ENCODE measurements at places on chromosomes 2 and 18.
A peak's percentile ranks its signal among the peaks of the same experiment; 100 is the strongest.

DNA sequence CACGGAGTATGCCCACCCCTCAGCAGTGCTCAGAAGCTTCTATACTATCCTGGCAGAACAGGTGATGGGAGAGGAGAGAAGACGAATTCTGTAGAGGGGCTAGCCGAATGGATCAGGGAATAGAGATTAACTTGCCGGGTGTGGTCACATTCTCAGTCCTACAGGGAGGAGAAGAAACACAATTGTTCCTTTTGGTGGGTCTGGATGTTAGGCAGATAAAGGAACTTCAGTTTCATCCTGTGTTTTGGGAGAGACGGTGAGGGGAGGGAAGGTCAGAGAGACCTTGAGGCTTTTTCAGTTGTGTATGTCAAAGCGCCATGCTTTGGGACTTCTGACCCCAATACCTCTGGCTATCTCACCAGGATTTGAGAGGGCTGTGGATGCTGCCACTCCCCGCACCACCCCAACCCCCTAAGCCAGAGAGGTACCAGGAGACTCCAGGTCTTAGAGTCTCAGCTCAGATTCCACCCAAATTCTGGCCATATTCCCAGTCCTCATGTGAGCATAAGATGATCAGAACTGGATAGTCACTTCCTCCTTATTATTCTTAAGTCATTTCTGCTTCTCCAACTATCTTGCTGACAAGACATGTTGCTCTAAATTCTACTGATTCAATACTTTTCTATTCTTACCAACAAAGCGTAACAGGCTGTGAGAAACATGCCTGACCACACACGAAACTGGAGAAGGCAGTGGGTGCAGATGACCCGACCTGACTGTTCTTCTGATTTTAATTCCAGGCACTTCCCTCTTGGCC is 2.3 kb upstream of the TMEM37 start:
- no peak for DNase-seq

DNA sequence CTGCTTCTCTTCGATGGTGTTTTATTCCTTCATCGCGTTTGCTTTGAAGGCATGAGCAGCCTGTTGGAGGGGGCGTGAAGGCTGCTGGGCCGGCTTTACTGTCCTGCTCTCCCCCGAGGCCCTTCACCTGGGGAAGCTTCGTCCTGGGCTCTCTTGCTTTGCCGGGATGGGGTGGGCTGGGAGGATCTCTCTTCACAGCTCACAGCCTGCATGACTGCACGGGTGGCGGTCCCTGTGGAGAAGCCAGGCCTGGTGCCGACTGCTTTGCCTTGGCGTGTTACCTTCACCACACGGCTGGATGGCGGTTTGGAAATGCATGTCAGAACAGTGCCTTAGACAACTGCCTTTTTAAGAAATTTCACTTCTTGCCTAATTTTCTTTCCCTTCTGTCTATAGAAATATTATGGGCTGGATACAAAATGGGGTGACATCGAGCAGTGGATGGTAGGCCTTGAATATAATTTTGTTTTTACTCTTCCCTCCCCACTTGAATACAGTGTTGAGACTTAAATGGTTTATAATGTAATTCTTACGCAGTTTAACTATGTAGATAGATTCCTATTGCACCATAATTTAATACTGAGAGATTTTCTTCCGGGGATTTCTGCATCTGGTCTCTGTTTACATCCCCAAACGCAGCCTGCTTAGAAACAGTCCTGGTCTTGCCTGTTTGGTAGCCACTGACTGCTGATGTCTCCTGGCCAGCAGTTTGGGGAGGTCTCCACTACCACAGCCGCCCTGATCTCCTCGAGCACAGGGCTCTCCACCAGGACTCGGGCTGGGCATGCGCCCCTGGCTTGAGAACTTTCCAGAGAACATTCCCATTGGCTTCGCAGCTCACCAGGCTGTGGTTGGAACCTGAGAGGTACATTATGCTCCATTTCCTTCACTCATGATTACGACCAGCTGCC is 81.0 kb upstream of the RBM44 start:
- DNase-seq, result no peak

GRCh38 chr2:240960971-240961876 is 37.2 kb upstream of the SNED1 start:
- DNase-seq, result peak; percentile 21

DNA sequence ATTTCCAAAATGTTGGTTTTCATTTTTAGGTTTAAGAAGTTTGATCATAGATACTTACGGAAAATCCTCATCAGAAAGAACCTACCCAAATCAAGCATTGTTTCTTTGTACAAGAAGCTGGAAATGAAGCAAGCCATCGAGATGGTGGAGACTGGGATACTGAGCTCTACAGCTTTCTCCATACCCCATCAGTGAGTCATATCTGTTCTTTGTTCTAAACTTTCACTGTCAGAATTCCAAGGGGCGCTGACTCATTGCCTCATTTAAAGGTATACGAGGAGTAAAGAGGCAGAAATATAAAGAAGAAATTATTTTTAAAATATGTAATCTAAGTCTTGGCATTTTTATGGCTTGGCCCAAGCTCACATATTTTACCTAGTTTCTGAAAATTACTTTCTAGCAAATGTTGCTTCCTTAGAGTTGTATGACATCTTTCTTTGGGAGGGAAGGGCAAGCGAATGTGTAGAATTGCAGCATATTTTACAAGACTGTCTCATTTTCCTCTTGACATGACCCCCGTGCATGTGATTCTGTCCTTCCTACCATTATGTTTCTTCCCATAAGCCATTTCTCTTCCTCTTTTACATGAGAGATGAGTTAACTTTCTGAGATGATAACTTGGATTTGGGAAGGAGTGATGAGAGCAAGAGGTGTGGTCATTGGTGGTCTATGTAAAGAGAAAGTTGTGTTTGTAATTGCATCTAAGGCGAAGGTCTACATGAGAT is 41.2 kb downstream of the SLC9A4 start:
- no peak for DNase-seq

DNA sequence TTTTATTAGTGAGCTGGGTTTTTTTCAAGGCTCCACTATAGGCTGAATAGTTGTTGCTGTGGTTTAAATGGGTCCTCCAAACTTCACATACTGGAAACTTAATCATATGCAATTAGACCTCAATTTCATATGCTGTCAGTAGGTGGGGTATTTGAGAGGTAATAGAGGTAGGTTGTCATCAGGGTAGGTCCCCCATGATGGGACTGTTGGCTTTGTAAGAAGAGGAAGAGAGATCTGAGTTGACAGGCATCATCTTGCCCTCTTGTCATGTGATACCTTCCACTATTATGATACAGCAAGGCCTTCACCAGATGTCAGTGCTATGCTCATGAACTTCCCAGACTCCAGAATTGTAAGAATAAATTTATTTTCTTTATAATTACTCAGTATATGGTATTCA is 819.4 kb downstream of the LRP1B start:
- DNase-seq, result peak; percentile 5

GRCh38 chr18:7766817-7767216 is 199.7 kb downstream of the PTPRM start:
- DNase-seq, result no peak

- no peak for DNase-seq
Measured at GRCh38 chr2:237501892-237502513, 15.0 kb downstream of the MLPH start.

DNA sequence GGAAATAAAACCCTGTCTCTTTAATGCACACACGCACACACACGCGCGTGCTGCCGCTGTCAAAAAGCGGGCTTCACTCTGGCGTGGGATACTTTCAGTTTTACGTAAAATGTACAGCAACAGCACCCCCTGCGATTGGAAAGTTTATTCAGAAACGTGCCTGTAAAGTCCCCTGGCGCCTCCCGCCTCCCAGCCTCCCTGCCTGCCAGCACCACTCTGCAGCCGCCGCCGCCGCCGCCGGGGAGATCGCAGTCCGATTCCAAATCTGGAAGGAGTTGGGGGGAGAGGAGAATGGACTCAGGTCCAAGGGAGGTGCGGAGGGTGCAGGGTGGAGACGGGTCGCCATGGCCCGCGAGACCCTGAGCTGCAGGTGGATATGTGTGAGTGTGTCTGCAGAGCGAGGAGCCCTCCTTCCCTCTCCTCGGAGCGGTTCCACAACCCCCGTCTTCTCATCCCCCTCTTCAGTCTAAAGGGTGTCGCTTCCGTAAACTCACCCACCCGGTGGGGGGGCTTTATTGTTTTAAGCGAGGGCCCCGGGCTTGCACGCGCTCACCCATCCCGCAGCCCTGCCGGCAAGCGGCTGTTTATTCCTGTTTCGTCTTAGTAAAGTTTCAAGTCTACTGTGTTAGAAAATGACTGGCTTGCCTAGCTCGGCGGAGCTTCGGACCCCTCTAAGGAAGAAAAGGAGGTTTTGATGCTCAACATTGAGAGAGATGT is 1.8 kb upstream of the BCL11A start:
- DNase-seq, result peak; percentile 91

DNA sequence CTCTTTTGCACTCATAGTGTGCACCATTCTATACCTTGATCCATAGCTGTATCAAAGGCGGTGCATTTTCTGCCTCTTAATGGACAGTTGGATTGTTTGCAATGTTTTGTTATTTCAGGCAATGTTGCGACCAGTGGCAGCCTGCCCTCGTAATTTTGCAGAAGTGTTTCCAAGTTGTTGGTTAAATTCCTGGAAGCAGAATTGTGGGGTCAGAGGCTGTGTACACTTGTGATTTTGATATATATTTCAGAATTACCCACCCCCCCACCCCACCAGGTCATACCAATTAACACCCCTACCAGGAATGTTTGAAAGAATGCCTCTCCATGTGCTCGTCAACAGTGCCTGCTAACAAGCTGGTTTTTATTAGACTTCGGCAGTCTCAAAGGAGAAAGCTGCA is 32.4 kb upstream of the IL1R1 start:
- DNase-seq, result peak; percentile 11

GRCh38 chr2:61906186-61906470 is 654 bp downstream of the COMMD1 start:
- DNase-seq, result no peak

DNA sequence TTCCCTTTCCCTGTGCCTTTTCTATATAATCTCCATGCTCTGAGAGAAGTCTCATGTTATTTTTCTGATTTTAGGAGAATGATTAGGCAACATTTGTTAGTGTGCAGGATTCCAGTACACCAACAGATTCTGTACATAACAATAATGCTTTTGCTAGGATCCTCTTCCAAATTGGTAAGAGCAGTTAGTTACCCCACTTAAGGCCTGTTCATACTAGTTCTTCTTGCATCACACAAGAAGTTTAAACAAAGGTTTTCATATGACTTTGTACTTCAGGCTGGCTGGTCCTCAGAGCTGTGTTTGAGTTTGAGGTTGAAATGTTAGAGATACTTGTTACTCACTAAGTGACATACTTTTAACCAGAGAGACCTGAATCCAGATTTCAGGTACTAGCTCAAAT is 686.9 kb upstream of the NRXN1 start:
- DNase-seq, result no peak

GRCh38 chr2:67840460-67841068 is 222.2 kb downstream of the C1D start:
- DNase-seq, result peak; percentile 57

All from KBM-7 (cell line).